ENCODE measurements at places on chromosomes 12 and 14. TPM values are rescaled to one million over a fixed set of nuclear protein-coding genes. Genes with fewer than 3 reads are reported as not detected.

C12orf56 gene
- total RNA-seq: 11.9 TPM

MMP17 gene
- total RNA-seq: 11.0 TPM

RNF31 gene
- 43.8 TPM for total RNA-seq

ZC2HC1C gene
- total RNA-seq: 0.98 TPM

MSI1 gene
- total RNA-seq: not detected

SPTB gene
- total RNA-seq: not detected

FAIM2 gene
- 0.37 TPM for total RNA-seq

ESR2 gene
- not detected for total RNA-seq

PTPRR gene
- total RNA-seq: not detected

B4GALNT1 gene
- under 0.01 TPM for total RNA-seq

KRT7 gene
- 0.78 TPM for total RNA-seq

ATP6V1D gene
- 70.4 TPM for total RNA-seq

MYH6 gene
- total RNA-seq: not detected

OR10P1 gene
- total RNA-seq: not detected

GPR65 gene
- under 0.01 TPM for total RNA-seq

EID3 gene
- 8.1 TPM for total RNA-seq

KCNH5 gene
- total RNA-seq: not detected

RAN gene
- total RNA-seq: 756 TPM

LIN7A gene
- total RNA-seq: 6.3 TPM

GLS2 gene
- under 0.01 TPM for total RNA-seq
